ENCODE measurements at places on chromosomes 7 and 10. TPM values are rescaled to one million over a fixed set of nuclear protein-coding genes. Genes with fewer than 3 reads are reported as not detected.

BTBD16 gene
- total RNA-seq: 0.16 TPM

PRKAR1B gene
- total RNA-seq: 37.1 TPM

ZNF853 gene
- 20.7 TPM for total RNA-seq

TUBAL3 gene
- total RNA-seq: 0.49 TPM

BUD23 gene
- 36.2 TPM for total RNA-seq

UPK3B gene
- total RNA-seq: 0.99 TPM

SMC3 gene
- total RNA-seq: 93.5 TPM

MKX gene
- total RNA-seq: 13.1 TPM

PDCD4 gene
- total RNA-seq: 155 TPM

KIF11 gene
- total RNA-seq: 14.8 TPM

OR2A1 gene
- total RNA-seq: 0.44 TPM

RBP4 gene
- total RNA-seq: 7.0 TPM

MRLN gene
- total RNA-seq: 23.1 TPM

SMURF1 gene
- total RNA-seq: 25.9 TPM

PKD2L1 gene
- total RNA-seq: 0.16 TPM

KLLN gene
- total RNA-seq: 0.55 TPM

OR2A7 gene
- total RNA-seq: 5.7 TPM

ST8SIA6 gene
- 4.4 TPM for total RNA-seq

OR6V1 gene
- not detected for total RNA-seq

NEURL1 gene
- total RNA-seq: 16.8 TPM

LRIT2 gene
- 4.0 TPM for total RNA-seq

TSPAN12 gene
- total RNA-seq: 23.3 TPM

C10orf90 gene
- 1.5 TPM for total RNA-seq

GTF2IRD1 gene
- total RNA-seq: 42.5 TPM

PDK4 gene
- total RNA-seq: 8.9 TPM

IL2RA gene
- total RNA-seq: 0.44 TPM

TLX1 gene
- not detected for total RNA-seq

KLF6 gene
- 67.1 TPM for total RNA-seq

TBC1D12 gene
- total RNA-seq: 45.0 TPM

TFPI2 gene
- 57.5 TPM for total RNA-seq

SCART1 gene
- total RNA-seq: 2.9 TPM

GPR26 gene
- total RNA-seq: 1.4 TPM

Data from camera-type eye (tissue), 1 donor.